ENCODE measurements at places on chromosomes 3 and 15.

GRCh38 chr15:59229015-59229414, 22.4 kb downstream of the LDHAL6B start:
- no peak for DNase-seq

- no peak for DNase-seq
These were observed 151.3 kb upstream of the NR2E3 start for GRCh38 chr15:71658827-71659729.

DNA sequence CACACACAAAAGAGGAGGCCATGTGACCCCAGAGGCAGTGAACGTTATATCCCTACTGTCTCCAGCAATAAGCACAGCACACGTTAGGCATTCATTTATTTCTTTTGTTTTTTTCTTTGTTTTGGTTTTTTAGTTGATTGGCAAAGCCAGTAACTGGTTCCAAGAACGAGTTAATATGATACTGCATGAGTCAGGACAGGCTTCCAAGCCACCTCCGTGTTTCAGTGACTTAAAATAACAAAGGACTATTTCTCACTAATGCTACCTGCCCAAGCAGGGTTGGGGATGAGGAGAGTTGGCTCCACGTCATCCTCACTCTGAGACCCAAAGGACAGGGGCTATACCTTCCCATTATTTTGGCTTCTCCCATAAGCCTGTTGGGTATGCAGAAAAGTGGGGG, 130.5 kb downstream of the ST8SIA2 start:
- DNase-seq = no peak

DNA sequence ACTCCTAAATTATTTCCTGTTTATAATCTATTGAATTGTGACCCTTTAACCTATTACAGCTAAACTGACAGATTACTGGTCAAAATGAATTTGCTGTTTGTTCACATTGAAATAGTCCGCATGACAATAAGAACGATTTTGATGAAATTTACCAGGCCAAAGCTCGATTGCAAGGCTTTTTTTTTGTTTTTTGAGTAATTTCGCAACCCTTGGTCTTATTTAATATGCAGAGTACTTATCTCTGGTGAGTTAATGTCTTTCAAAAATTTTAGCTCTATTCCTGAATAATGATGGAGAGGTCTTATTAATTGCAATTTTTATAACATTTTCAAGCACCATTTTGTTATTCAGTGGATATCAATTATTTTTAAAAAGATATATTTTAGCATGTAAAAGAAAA, 362.4 kb downstream of the OTOL1 start:
- DNase-seq = no peak

- no peak for DNase-seq
These were observed 38.4 kb downstream of the MAP2K1 start for GRCh38 chr15:66424963-66425612.

- DNase-seq = no peak
These were observed 311.7 kb downstream of the VPS13C start for GRCh38 chr15:61748529-61748928.

GRCh38 chr3:66406831-66407610, 93.8 kb downstream of the LRIG1 start:
- no peak for DNase-seq

DNA sequence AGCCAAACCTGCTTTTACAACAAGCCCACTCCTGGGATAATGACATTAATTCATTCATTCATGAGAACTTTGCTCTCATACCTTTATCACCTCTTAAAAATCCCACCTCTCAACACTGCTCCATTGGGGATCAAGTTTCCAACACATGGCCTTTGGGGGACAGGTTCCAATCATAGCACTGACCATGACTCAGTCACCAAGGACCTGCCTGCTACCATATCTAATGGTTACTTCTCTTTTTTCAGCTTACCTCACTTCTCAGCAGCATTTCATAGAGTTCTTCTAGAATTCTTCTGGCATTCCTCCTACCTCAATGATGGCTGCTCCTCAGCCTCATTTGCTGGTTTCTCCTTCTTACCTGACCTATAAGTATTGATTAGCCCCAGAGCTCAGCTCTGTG, 36.9 kb upstream of the RYK start:
- DNase-seq = no peak

GRCh38 chr15:31398677-31399301, 72.2 kb downstream of the KLF13 start:
- peak; percentile 85 for DNase-seq

DNA sequence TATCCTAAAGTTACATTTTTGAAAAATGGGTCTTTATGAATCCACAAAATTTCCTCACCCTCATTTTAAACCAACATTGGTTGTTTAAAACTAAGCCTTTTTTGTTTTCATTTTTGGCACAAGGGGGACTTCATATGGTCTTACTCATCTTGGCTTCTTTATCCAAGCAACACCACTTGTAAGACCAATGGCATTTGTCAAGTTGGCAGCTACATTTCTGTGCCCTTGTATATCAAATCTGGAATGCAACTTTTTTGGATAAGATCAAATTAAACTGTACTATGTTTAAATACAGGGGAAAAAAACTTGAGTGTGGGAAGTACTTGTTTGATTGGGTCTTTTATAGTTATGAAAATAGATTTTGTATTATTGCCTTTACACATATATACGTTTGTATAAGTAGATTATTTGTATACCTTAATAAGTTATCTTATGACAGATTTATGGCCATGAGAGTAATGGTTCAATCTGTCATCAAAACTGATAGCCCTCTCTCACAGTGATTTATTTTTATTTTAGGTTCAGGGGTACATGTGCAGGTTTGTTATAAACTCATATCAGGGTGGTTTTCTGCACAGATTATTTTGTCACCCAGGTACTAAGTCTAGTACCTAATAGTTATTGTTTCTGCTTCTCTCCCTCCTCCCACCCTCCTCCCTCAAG, 43.4 kb downstream of the GPR160 start:
- no peak for DNase-seq

GRCh38 chr3:4816306-4816705, 162.9 kb upstream of the BHLHE40 start:
- DNase-seq = no peak

DNA sequence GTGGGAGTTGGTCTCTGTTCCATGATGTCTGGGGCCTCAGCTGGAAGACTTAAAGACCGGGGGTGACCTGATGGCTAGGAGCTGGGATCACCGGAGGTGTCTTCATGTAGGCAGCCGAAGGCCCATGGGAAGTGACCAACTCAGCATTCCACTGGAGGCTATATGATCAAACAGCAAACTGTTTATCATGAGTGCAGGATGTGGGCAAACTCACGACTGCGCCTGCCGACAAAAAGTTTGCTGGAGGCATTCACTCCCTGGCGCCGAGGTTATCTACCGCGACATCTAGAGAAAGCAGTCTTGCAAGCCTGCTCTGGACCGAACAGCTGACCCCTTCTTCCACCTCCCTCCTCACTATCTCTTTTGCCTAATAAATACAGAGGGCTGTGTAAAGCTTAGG, 62.7 kb upstream of the NR2C2 start:
- peak; percentile 66 for DNase-seq

GRCh38 chr3:134252766-134253165, 2.1 kb upstream of the RYK start:
- DNase-seq = no peak

DNA sequence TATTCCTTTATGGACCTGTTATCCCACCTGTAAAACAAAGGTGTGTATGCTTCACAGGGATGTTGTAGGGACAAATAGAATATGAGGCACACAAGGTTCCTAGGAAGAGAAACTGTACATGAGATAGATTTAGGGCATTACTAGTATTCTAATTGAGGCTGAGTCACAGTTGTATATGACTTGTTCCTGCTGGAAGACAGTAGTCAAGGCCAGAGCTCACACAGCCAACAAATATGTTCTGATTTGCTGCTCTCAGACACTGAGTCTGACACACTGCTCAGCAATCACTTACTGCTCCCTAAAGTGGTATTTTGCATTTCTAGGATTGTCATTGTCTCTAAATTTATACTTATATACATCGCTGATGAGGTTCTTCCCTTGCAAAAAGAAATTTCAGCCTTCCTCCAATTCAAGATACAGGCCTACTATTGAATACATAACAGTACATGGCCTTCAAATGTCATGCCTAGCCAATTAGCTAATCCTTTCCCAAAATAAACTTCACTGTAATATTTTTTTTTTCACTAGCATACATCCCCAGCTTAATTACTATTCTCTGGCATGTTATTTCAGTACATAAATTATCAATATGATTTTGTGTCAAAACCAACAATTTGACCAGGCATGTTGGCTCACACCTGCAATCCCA, 69.8 kb downstream of the TIGIT start:
- DNase-seq = no peak

DNA sequence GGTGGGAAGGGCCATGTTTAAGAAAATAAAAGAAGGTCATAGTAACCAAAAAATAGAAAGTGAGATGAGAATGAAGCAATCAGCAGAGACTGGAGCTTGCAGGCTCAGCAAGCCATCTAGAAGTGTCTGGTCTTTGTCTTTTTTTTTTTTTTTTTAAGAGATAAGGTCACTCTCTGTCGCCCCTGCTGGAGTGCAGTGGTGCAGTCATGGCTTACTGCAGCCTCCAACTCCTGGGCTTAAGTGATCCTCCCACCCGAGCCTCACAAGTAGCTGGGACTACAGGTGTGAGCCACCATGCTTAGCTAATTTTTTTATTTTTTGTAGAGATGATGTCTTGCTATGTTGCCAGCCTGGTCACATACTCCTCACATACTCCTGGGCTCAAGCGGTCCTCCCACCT, 36.2 kb downstream of the GXYLT2 start:
- DNase-seq = no peak

DNA sequence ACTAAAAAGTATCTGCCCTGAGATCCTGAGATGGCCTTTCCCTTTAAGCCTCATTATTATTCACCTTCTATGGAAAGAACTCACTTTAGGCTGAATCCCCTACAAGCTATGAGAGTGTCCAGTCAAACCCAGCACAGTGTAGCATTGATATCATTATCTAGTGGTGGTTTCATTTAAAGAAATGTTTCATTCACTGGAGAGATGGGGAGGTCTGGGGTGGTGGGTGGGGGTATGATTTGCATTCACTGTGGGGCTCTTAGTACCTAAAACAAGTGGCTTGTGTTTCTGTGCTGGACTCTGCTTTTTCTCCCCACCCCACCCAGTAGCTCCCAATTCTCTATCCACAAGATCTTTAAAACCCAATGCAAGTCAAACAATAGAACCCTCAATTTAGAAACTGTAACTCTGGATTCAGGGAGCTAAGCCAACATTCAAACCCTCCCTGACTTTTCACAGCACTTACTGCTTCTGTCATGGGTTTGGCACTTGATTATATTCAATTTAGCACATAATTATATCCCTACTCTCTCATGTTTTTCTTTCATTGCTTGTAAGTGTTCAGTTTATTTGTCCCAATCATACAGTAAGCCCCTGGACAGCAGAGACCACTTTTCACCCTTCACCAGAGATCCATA, 310.5 kb upstream of the THBS1 start:
- no peak for DNase-seq

GRCh38 chr15:59539799-59540198, 71.8 kb upstream of the GCNT3 start:
- no peak for DNase-seq

DNA sequence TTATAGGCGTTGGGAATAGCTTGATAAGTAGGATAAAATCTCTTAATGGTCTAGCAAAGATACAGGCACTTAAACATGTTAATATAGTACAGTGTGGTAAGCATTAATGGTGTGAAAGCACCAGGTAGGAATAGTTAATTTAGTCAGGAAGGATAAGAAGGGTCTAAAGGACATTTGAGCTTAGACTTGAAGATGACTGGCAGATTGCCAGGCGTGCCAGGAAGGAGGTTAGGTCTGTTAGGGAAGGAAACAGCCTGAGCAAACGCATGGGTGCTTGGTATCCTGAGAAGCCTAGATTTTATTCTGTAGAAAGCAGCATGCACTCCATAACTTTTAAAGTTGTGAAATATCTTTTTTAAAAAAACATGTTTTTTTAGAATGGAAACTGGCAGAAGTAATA, 17.7 kb downstream of the SEC62 start:
- DNase-seq = no peak

DNA sequence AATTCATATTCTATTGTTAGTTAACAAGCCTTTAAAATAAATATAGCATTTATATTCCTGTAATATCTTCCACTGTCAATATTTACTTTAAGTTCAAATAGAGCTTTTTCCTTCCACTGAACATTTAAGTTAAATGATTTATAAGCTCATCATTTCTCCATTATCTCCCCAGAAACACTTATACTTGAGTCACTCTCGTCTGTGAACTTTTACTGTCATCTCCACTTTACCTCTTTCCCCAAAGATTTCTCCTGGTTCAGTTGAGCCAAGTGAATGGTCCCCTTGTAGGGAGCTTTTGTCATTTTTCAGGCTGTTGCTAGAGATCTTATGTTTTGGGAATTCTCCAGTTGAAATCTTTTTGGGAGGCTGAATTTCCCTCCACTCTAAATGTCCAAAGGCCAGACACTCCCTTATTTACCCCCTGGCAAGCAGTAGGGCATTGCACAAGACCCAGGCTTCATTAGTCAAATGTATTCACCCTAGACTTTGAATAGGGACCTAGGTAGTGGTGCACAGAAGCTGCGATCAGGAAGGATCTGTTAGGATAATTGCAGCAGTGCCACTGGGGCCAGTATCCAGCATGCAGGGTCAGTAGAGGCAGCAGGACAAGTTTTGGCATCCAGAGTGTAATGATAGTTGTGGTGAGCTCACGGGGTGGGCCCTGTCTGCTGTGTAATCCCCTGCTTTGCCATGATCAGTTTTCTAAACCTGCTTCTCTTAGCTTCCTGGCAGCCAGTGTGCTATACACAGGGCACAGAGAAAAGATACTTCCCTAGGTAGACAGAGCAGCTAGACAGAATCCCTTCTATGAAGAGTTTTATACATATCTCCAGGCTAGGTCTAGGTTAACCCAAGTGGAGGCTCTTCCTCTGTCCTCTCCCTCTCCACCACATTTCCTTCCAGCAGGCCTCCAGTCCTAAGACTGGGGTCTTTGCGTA, 356.5 kb upstream of the SLCO3A1 start:
- DNase-seq = no peak

- no peak for DNase-seq
These were observed 27.2 kb upstream of the MEX3B start for GRCh38 chr15:82072926-82073537.

GRCh38 chr3:19107719-19108118, 40.6 kb upstream of the KCNH8 start:
- DNase-seq = no peak

DNA sequence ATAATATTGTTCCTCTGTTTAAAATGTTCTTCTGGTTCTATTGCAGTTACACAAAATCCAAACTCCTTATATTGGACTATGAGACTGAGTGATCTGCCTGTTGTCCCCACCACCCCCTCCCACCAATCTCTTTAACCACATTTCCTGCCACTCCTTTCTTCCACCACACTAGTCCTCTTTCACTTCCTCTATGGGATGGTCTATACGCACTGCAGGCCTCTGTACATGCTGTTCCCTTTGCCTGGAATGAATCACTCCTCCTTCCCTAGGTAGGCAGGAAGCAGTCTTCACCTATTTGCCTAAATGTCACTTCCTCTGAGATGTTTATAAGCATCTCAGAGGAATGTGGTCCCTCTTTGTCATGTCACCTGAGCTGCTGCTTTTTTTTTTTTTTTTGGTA, 4.0 kb downstream of the MAP2K1 start:
- peak; percentile 54 for DNase-seq

GRCh38 chr3:134486577-134487041, 752 bp downstream of the CEP63 start:
- peak; percentile 63 for DNase-seq

All from SW480 (cell line).